ENCODE measurements at places on chromosomes 6 and 20. TPM values are rescaled to one million over a fixed set of nuclear protein-coding genes. Genes with fewer than 3 reads are reported as not detected.

SYCP2L gene
- total RNA-seq = 0.36 TPM

SSR1 gene
- 49.6 TPM for total RNA-seq

GRCh38 chr20:61346996-61347395 lies 94.9 kb downstream of the CDH4 start:
- no peak for DNase-seq

DNA sequence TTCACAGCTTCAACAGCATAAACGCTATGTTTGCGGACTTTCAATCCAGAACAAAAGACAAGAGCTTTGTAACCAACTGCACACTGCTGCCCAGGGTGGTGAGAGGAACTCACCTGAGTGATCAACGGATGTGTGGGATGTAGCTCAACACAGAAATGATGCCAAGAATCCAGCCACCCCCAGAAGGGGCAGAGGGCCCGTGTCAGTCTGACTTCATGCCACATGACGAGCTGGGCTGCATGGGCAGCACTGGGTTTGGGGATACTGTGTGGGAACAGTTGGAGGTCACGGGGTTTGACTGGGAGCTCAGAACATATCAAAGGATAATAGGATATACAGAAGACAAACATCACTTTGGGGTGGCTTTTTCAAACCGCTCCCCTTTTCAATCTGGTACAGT lies 79.4 kb upstream of the TRAF3IP2 start:
- no peak for DNase-seq

DNA sequence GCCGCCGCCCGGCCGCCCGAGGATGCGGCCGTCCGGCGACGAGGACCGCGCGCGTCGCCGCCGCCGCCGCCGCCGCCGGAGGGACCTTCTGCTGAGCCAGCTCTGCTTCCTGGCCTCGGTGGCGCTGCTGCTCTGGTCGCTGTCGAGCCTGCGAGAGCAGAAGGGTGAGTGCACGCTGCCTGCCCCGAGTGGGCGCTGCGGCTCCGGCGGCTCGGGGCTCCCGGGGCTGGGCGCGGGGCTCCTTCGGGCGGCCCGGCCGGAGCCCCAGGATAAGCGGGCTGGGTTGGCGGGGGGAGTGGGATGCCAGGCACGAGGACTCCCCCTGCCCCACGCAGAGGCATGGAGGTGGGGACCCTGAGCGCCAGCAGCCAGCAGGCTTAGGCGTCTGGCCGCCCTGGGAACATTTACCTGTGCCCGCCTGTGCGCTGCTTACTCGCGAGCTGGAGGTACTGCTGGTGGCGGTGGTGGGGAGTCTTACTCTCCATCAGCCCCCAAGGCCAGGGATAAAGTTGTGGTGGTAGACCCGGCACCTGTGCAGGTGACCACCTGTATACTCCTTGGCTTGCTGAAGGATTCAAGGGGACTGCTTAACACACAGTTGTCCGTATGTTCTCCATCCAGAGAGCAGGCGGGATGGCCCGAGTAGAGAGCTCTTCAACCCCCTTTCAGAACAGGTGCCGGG lies 520 bp downstream of the SLC24A3 start:
- no peak for DNase-seq

- DNase-seq = no peak
These were observed 45.9 kb downstream of the PLAGL1 start for GRCh38 chr6:143961886-143962878.

- no peak for DNase-seq
These were observed 238.0 kb downstream of the KHDC1L start for GRCh38 chr6:72987301-72987700.

DNA sequence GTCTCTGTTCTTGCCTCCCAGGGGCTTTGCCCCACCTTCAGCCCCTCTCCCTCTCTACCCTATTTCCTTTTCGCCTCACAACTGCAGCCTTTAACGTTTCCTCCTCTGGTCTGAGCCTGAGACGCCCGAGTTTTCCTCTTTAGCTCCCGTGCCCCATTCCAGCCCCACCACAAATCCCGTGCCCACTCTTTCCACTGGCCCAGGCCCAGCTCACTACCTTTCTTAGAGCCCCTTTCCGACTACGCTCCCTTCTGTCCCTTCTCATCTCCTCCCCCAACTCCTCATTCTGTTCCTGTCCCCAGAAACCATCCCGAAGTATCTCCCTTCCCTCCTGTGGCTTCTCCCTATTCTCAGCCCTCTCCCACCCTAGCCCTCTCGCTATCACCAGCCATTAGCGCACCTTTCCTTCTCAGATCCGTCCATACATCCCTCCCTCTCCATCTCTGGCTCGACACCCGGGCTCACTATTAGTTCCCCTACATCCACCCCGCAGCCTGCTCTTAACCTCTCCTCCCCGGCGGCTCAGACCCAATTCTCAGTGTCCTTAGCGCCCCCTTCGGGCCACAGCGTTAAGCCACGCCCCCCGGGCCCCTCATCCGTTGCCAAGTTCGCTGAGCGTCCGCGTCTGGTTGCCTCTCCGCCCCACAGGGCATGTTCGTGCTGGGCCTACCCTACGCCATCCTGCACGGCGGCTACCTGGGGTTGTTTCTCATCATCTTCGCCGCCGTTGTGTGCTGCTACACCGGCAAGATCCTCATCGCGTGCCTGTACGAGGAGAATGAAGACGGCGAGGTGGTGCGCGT lies 2.7 kb downstream of the SLC32A1 start:
- peak; percentile 13 for DNase-seq

Measured in CD4-positive, alpha-beta T cell (primary cell).